GM04503 (cell line): ENCODE measurements at places on chromosomes 7 and 10.

- no peak for DNase-seq
Measured at GRCh38 chr10:1123198-1123597, 67.0 kb downstream of the WDR37 start.

GRCh38 chr10:21173802-21174714, 276.9 kb upstream of the NEBL start:
- no peak for DNase-seq

DNA sequence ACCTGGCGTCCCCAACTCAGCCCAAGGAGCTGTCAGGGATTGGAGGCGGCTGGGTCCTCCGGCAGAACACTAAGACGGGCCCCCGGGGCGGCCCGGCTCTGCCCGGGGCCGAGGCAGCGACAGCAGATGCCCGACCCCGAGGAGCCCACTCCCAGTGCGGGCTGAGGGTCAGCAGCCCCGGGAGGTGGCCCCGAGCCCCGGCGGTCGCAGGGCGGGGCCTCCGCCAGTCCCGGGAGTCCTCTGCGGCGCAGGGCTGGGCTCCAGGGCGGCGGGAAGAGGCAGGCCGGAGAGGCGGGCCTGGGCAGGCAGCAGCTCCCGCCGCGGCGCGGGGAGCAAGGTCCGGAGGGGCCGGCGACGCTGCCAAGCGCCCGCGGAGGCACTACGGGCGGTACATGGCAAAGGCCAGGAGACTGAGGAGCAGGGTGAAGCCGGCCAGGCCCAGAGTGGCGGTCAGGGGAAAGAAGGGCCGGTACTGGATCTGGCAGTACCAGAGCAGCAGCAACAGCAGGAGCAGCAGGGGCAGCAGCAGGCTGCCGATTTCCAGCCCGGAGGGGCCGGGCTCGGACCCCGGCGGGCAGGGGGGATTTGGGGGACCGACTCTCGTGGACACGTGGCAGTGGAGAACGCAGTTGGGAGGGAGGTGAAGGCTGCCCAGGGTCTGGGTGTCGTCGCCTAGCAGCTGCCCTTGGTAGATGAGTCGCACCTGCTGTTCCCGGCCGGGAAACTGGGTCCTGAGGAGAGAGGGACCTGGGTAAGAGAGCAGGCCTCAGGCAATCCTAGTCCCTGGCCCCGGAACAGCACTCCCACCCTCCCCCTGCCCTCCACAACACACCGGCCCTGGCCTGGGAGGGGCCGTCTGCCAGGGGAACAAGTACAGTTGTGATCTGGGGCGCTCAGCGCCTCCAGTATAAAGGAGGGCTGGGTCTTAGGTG, 827 bp upstream of the FASTK start:
- DNase-seq, result no peak

- no peak for DNase-seq
Measured at GRCh38 chr7:73988197-73988596, 39.8 kb upstream of the ELN start.
